Tibial nerve (tissue), 4 donors: ENCODE measurements at places on chromosomes 1 and 21.
A peak's percentile ranks its signal among the peaks of the same experiment; 100 is the strongest.

GRCh38 chr1:234963904-234964702 lies 164.5 kb downstream of the TOMM20 start:
- DNase-seq, result no peak

DNA sequence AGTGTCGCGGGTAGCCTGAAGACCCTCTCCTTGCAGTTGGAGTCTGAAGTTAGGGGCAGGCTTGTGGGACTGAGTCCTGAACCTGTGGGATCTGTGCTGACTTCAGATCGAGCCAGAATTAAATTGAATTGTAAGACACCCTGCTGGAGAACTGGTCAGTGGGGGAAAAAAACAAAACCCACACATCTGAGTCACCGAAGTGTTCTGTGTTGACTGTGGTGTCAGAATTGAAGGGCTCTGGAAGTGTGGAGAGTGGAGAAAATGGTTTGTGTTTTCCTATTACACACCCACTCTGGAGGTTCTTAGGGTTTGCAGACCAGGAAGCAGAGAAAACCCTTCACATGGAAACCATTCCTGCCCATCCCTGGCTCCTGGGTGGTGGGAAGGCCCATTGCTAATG lies 209.5 kb upstream of the GALNT2 start:
- DNase-seq, result no peak

DNA sequence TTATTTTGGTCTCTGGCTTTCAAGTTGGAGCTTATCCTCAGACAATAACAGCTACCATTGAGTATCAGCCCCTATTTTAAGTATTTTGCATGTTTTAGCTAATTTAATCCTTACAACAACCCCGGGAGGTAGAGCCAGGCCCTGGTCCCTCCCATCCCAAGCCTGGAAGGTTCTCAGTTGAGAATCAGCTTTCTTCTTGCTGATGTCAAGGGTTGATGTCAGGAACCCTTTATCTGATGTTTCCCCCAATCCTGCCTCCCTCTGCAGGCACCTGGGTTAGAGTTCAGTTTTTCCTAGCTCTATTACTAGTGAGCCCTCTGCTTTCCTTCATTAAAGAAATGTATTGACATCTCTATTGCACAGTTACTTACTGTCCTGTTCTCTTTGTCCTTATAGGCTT lies 3.6 kb upstream of the SVBP start:
- no peak for DNase-seq

GRCh38 chr1:230558324-230558723 lies 84.0 kb upstream of the COG2 start:
- no peak for DNase-seq

DNA sequence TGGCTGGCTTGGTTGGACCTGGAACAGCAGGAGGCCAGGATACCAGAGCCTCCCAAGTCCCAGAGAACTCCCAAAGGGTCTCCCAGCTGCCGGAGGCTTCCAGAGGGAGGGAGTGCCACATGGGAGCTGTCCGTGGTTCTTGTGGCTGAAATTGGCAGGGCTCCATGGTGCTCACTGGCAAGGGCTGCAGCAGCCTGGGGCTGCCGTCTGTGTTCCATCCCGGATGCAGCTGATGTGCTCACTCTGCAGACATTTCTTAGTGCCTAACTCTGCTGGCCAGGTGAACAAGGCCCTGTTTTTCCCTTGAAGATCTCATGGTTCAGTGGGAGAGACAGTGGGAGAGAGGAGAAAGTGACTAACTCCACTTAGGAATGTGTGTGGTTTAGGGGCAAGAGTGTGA lies 261.1 kb downstream of the CAMTA1 start:
- no peak for DNase-seq

GRCh38 chr1:5435414-5435813 lies 556.8 kb downstream of the NPHP4 start:
- DNase-seq, result no peak

GRCh38 chr1:166544036-166544435 lies 295.2 kb upstream of the POGK start:
- DNase-seq, result no peak

GRCh38 chr1:245589906-245590305 lies 435.1 kb downstream of the KIF26B start:
- DNase-seq, result no peak

- DNase-seq, result no peak
Measured at GRCh38 chr1:86733340-86733739, 29.0 kb downstream of the SH3GLB1 start.

GRCh38 chr1:243796016-243796415 lies 54.0 kb downstream of the AKT3 start:
- no peak for DNase-seq

GRCh38 chr1:36108314-36108713 lies 16.7 kb downstream of the COL8A2 start:
- no peak for DNase-seq

DNA sequence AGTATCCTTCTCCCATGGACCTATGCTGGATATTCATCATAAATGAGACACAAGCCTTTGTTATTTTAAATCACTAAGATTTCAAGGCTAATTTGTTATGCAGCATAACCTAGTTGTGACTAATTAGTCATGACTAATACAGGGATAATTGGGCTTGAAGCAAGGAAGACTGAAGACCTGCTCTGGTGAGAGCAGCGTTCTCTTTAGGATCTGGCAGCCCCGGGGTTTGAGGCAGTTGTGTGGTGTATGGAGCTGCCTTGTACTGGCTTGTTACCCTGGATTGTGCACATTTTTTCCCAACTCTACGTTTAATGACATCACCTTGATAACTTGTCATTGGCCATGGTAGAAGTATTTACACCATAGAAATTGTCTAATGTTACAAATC lies 25.7 kb upstream of the SPAG17 start:
- no peak for DNase-seq

GRCh38 chr1:85196358-85196757 lies 4.5 kb downstream of the SYDE2 start:
- DNase-seq, result no peak

- no peak for DNase-seq
Measured at GRCh38 chr1:60017508-60018205, 55.9 kb downstream of the C1orf87 start.

- peak; percentile 84 for DNase-seq
Measured at GRCh38 chr1:150560576-150561253, 11.5 kb downstream of the ADAMTSL4 start.

DNA sequence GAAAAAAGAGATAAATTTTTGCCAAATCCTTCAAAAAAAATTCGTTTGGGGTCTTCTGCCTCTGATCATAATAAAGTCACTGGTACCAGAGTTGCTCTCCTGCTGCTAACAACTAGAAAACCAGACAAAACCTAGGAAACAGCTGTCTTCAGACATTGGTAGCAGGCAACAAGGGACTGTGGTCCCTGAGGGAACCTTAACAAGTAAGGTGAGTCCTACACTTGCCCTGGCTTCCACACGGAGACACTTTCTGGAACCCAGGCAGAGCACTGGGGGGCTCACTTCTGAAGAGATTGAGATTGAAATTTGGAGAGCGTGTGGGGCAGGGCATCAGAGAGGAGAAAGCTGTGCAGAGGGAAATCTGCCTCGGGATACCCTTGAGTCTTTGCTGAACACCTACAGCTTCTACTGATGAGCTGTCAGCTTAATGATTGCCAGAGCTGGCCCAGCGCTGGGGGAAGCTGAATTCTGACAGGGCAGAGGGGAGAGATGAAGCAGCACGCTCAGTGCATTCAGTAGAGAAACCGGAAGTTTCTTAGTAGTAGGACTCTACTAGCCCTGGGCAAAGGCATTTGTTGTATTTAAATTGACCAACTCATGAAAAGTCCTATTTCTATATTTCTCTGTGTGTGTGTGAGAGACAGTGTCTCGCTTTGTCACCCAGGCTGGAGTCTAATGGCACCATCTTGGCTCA lies 18.5 kb upstream of the FAM89A start:
- no peak for DNase-seq

DNA sequence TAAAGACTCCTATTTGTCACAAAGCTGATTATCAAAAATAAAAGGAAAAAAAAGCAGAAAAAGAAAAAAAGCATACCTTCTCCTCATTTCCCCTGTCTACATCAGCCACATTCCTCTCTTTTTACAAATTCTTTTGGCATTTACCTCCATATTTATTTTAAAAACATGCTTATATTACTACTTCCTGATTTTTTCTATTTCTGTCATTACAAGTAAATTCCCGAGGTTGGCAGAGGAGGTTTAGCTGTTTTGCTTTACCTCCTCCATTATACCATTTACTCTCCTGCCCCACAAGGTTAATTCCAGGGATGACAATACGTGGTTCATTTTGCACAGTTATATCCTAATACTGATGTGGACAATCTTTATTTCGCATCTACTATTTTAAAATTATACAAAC lies 26.3 kb upstream of the CD34 start:
- no peak for DNase-seq

- no peak for DNase-seq
Measured at GRCh38 chr1:176884286-176884685, 280.2 kb downstream of the ASTN1 start.

- no peak for DNase-seq
Measured at GRCh38 chr1:206693029-206693428, 8.3 kb downstream of the MAPKAPK2 start.

DNA sequence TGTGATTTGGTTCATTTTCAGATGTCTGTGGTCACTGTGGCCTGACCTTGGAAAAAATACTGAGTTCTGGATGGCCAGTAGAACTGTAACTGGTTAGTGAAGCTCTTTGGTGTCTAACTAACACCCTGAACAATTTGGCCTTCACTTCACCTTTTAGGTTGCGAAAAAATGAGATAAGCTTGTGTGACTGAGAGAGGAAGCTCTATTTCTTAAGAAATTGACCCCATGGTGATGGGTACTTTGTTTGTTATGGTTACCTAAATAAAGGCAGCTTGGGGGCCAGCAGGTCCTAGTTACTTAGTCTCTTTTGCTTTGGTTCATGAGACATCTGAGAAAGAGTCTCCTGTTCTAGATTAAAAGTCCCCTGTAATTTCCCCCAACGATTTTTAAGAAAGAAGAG lies 181.6 kb downstream of the ZNF326 start:
- no peak for DNase-seq
